ENCODE measurements at places on chromosomes 5 and 9. TPM values are rescaled to one million over a fixed set of nuclear protein-coding genes. Genes with fewer than 3 reads are reported as not detected.

DNA sequence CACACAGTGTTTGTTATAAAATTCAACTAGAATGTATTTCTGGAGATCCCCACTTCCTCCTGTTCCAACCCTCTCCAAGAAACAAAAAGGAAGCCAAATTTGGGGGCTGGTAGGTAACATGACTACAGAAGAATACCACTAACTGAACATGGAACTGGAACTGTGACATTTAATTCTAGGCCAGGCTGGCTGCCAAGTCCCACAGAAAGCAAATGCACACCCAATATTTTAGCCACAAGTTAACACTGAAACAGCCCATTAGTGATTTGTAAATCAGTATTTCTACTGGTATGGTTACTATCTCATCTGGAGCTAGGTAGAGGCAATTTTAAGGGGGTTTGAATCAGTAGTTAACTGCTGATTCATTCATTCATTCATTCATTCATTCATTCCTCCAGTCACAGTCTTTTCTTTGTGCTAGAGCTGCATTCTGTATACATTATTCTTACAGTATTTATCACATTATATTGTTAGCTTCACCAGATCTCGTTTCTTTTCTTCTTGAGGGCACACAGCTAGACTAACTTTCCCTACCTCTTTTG, 131.7 kb upstream of the GDNF start:
- peak; percentile 5 for DNase-seq

DNA sequence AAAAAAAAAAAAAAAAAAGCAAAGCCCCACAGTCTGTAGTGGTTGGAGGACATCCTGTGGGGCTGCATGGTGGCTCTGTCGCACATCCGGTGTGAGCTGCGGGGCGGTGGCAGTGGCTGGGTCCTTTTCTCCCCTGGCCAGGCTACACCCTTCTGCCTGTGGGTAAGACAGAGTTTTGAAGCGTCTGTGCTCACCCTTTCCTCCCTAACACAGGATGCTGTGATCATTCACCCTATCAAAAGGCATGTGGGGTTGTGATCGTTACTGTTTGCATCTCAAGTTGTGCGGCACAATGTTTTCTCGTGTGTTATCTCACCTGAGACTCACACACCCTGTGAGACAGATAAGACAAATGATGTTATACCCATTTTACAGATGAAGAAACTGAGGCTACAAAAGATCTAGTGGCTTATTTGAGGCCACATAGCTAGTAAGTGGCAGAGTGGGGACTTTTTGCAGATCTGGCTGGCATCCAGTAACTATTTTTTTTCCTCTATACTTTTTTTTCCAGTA, 17.5 kb downstream of the IRF1 start:
- no peak for DNase-seq

GRCh38 chr9:129236441-129237145, 58.5 kb upstream of the IER5L start:
- DNase-seq, result no peak

DNA sequence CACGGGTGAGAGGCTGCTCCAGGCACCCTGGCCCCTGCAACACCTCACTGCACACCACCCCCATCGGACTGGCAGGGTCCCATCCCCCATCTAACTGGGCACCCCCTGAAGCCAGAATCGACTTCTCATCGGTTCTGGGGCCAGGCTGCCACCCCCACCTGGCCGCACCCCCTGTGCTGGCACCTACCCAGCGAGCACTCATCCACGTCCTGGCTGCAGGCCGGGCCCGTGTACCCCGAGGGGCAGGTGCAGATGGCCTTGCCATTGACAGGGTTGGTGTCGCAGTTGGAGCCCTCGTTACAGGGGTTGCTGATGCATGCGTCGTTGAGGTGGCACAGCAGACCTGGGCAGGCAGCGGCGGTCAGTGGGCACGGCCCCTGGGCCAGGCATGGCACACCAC, 27.9 kb downstream of the NOTCH1 start:
- DNase-seq, result no peak

DNA sequence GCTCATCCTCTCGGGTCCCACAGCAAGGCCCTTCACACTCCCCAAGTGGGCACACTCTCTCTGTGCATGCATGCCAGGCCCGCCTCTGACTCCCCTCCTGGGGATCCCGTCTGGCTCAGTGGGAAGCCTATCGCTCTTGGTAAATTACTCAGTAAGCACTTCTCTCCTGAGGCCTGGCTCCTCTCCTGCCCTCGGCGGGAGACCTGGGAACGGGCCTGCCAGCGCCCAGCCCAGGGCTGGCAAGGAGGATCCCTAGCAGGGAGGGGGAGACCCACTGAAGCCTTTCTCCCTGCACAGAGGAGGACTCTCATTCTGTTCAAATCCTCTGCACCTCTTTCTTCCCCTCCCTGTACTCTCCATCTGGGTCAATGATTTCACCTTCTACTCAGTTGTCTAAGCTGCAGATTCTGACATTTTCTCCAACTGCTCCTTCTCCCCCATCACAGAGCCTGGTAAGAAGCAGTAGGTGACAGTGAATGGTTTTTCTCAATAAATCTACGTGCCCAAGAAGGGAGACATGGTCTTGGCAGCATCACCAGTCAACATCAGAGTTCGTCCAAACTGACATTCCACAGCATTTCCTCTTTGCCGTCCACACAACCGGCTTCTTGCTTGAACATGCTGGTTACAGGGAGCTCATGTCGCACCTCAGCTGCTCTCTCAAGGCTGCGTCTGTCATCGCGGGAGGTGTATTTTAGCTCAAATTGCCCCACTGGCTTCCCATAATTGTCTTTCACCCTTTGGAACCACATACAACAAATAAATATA, 81.9 kb downstream of the GPR21 start:
- DNase-seq, result no peak

DNA sequence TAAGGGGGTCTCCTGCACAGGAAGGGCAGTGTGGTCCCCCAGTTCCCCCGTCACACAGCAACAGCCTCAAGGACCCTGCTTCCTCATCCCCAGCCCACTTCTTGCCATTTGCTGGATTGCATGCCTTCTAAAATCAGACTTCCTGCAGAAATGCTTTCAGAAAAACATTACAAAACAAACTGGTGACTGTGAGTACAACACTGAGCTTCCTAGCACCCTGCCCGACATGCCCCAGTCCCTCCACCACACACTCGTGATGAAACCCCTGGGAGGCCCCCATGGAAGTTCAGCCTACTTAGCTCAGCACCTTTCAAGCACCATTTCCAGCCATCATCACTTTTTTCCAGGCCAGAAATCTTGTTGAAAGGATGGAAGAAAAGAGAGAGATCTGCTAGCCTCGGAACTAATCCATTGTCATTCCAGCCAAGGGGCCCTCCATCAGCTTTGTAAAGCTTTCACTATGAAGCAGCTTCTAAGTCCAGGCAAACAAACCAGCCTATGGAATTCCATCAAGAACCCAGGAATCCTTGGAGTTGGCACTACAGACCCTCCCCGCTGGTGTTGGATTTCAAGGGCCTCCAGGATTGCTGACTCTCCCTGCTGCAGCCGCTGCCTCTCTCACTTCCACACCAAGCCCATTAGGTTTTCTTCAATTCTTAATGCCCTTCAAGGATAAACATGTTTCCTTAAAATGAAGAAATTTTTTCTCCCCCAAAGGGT, 114.6 kb downstream of the C5orf15 start:
- no peak for DNase-seq

GRCh38 chr9:128716581-128717254, 7.2 kb downstream of the ZDHHC12 start:
- no peak for DNase-seq

GRCh38 chr9:68668127-68668526, 36.9 kb upstream of the PIP5K1B start:
- DNase-seq, result no peak

GRCh38 chr5:44862808-44863207, 54.1 kb downstream of the MRPS30 start:
- DNase-seq, result no peak

GRCh38 chr9:2453106-2453505, 168.5 kb upstream of the VLDLR start:
- no peak for DNase-seq

DNA sequence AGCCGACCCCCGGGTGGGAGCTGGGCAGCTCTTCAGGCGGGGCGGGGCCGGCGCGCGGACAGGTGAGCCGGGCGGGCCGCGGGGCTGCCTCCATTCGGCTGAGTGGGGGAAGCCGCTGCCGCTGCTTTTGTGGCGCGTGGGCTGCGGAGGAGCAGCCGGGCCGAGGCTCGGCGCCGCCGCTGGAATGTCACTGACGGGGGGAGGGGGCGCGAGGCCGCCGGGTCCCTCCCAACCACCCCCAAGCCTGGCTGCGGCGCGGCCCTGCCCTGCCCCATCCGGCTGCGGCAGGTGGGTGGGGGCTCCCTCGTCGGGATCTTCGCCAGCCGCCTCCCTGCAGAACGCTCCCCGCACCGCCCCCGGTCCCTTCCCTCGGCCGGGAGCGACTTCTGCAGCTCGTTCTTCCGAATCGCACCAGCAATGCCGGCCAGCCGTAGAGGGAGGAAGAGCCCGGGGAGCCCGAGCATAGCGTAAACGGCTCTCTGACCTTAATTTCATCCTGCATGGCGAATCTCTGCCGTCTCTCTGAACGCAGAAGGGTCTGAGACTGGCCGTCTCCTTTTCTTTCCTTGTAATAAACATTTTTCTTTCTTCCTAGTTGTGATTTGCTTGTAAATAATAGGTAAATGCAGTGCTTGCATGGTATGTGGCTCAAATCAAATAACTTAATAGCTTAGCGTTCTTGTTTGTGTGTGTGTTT, 505 bp downstream of the SPTAN1 start:
- peak; percentile 53 for DNase-seq

DNA sequence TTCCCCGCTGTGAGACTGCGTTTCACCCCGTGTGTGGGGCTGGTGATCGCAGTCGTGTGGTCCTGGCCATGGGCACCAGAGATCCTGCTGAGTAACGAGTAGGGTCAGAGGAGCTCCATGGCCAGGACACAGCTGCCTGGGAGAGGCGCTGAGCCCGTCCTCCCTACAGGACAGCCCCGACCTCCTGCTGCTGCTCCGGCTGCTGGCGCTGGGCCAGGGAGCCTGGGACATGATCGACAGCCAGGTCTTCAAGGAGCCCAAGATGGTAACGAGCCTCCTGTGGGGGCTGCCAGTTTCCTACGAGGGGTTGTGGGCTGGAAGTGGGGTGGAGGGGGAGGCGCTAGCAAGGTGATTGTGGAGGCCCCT, 11.0 kb downstream of the NELFB start:
- no peak for DNase-seq

GRCh38 chr5:68114378-68115040, 101.0 kb upstream of the PIK3R1 start:
- DNase-seq, result no peak

DNA sequence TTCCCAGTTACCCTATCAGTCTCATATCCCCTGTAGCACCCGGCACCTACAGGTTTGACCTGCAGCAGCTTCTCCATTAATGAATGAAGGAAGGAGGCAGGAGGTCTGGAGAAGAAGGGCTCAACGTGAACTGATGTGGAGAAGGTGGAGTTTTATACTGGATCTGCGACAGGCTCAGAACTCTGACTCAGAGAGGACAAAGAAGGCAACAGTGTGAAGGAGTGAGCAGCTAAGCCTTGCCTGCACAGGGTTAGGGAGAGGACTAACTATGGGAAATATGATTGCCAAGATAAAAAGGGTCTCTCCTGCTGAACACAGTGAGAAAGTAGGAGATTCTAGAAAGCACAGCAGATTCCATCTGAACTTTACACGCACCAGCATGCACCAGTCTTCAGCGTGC, 23.6 kb downstream of the RASEF start:
- no peak for DNase-seq

- peak; percentile 24 for DNase-seq
Observed at GRCh38 chr5:177232358-177232757, 71.2 kb downstream of the RAB24 start.

DNA sequence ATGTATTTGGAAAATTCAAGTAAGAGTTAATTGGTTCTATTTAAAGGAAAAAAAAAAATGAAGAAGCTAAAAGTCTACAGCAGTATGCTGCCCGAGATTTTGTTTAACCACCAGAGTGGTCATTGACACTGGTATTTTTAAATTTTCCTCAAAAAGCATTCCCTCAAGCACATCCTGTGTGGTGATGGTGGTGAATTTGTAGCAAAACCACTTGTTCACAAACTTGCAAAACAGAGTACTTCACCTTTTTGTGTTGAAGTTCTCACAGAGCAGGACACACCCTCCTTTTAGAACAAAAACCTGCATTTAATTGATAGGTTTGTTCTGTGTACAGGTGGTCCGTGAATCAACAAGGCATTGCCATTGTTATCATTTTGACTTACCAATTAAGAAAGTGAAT, 374.2 kb downstream of the EFNA5 start:
- no peak for DNase-seq

DNA sequence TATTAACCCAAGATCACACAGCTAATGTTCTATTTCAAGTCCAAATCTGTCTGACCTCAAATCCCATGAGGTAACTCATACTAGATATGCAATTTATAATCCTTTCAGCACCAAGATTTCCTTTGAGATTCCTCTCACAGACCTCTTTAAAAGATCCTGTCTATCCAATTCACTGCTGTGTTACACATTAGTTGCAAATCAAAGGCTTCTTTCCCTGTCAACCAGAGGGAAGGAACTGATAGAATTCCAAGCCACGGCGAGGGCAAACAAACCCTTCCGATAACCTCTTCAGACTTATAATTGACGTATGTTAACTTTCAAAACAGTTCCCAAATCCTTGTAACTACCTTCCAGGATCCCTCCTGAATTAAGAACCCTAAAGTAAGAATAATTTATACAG, 168.9 kb downstream of the DRD1 start:
- DNase-seq, result no peak

GRCh38 chr5:78544561-78545201, 103.9 kb downstream of the LHFPL2 start:
- no peak for DNase-seq

DNA sequence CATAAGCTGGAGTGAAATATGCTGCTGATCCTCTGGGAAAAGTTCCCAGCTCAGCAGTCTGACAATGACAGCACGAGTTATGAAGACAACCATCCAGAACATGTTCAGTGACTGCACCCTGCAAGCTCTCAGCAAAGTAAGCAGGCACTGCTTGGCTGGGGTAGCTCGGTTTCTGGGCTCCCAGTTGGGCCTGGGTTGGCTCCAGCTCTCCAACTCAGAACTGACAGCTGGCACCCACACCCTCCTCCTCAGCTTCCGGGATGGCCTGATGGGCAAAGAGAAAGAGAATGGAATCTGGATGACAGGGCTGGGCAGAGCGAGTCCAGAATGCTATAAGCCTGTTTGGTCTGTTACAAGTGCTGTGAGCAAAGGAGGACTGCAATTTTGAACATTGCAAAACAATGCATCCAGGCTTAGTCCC, 185.0 kb downstream of the CSNK1G3 start:
- DNase-seq, result peak; percentile 87

- DNase-seq, result no peak
Observed at GRCh38 chr5:65927503-65928321, 1.3 kb downstream of the ERBIN start.

GRCh38 chr9:125568621-125569020, 138.4 kb downstream of the MAPKAP1 start:
- no peak for DNase-seq

- DNase-seq, result peak; percentile 53
Observed at GRCh38 chr5:157670662-157671591, at the start of gene C5orf52. Gene C5orf52 (plus strand): TSS chr5:157671533. CDS start chr5:157671615, 82 bp downstream.

PAEP gene
- total RNA-seq, result not detected

IL5 gene
- total RNA-seq, result not detected

CARTPT gene
- total RNA-seq, result not detected

FCN2 gene
- total RNA-seq, result not detected

LCN6 gene
- total RNA-seq, result not detected

KCNIP1 gene
- 23.3 TPM for total RNA-seq

SPINK4 gene
- total RNA-seq, result not detected

DNAJA1 gene
- 141 TPM for total RNA-seq
